ENCODE measurements at places on chromosomes 7 and 10.

- no peak for DNase-seq
Observed at GRCh38 chr7:7180725-7181449, 1.5 kb upstream of the C1GALT1 start.

DNA sequence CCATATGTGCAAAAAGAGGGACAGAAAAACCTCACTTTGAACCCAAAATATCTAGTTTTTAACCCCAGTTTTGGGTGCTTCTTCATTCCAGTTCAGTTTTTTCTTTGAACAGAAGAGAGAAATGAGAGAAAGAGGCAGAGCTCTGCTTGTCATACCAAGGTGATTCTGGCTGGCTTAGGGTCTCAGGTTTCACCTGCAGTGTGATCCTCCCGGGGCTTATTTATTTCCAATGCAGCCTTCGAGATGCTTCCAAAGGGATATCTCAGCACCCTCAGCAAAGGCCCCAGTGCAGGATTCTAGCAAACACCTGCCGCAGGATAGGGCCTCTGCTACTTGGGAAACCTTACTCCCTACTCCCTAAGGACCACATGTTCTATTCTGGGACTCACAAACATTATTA, 131.3 kb downstream of the WDR11 start:
- no peak for DNase-seq

DNA sequence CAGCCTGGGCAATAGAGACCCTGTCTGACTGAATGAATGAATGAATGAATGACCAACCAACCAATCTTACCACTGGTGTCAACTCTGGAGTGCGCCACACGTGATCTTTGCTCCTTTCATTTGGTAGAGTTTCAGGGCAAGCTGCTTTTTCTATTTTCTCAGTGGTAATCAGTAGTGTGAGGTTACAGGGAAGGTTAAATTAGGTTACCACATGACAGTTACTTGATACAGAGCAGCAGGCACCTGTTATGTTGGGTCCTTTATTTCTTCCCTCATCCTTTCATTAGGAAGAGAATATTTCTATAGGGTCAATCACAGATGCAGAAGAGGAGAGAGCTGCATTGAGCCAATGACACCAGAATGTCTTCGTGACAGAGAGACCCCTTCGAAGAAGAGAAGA, 167.8 kb downstream of the KIAA1217 start:
- DNase-seq, result no peak

GRCh38 chr7:33099154-33099940, 9.9 kb downstream of the RP9 start:
- no peak for DNase-seq

DNA sequence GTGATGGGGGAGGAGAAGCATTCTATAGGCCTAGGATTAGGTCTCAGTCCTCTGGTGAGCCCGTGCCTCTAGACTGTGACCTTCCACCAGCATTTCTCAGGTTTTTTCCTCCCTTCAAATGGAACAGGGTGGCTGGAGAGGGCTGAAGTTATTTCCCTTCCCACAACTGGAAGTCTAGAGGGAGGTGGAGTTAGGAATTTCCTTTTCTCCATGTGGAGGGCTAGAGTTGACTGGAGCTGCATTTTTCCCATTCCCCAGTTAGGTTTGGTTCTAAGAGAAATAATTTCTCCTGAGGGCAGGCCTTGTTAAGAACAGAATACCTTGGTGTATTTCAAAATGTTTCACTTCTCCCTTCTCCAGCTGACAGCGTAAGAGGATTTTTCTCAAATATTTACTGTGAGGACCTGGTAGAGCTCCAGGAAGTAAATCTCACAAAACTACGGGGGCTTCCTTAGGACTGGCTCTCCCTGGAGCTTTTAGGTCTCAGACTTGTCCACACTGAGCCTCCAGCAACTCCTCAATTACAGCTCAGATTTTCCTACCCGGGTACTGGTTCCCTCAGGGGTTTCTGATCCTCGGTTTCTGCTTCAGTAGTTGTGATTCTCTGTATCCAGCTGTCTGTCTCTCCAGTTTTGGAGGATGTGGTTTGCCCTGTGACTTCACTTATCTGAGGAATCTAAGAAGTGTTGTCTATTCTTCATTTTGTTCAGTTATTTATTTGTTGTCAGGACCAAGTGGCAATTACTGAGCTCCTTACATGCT, 6.0 kb upstream of the REEP3 start:
- DNase-seq, result no peak

GRCh38 chr10:124701435-124701834, 42.7 kb downstream of the FAM53B start:
- DNase-seq, result no peak

- DNase-seq, result no peak
Observed at GRCh38 chr10:27356738-27357137, 116.1 kb upstream of the ACBD5 start.
